ENCODE measurements at places on chromosomes 1 and 21.

- peak; percentile 39 for DNase-seq
Observed at GRCh38 chr21:33018707-33019465, 6.8 kb upstream of the OLIG2 start.

- no peak for DNase-seq
Observed at GRCh38 chr1:161499099-161500039, 5.9 kb upstream of the FCGR2A start.

DNA sequence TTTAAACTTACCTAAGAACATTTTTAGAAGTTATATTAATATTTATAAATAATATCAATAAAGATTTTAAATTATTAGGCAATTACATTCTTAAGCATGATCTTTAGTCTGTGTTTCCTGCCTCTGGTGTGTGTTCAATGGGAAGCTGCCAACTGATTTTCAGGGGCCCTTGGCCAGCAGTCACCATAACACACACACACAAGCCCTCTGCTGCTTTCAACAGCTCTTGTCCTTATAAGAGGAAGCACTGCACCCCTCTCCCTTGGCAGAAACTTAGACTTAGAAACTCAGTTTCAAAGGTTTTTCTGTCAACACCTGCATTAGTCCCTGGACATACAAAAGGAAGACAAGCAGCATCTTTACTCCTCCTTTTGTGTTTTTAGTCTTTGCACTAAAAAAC, 81.4 kb downstream of the VAV3 start:
- no peak for DNase-seq

DNA sequence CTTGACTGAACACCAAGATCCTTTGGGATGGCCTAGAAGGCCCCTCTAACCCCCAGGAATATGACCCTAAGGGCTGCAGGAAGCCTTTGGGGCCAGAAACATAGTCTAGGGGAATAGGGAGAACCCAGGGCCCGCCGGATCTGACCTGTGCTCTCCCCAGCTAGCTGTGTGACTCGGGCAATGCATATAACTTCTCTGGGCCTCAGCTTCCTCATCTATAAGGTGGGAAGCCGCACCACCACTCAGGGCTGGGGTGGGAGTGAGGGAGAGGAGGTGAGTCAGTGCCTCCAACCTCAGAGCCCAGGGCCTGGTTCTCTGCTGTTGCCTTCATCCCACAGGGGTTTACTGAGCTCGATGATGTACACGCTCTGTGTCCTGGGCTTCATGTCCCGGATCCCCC, 434.4 kb downstream of the PTPRU start:
- no peak for DNase-seq

DNA sequence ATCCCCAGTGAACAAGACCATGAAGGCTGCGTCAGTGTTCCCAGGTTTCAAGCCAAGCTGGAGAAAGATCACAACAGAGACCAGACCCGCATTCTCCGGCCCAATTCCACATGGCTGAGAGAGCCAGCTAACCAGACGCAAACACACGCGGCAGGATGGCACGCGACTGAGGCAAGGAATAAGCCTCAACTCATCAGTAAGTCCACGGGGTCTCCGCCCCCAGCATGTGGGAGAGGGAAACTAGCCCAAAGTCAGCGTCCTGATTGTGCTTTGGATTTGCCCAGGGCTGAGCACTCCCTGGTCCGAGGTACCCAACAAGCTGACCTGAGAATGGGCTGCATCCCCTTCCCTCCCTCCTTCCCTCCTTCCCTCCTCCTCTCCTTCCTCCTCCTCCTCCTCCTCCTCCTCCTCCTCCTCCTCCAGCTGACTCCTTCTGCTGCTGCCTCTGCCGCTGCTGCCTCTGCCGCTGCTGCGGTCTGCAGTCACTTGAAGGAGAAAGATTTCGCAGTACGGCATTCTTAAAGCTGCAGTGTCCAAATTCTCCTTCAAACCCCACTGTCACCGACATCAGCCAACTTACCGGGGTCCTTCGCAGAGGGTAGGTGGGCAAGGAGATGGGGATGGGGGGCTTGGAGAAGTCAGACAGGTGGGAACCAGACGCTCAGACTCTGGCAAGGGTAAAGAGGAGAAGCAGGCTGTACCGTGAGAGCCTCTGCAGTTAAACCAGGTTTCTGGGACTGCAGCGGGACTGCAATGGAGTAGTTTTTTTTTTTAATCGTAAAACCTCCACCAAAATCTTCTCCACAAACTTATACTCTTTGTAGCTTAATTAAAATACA, 33.0 kb upstream of the H6PD start:
- no peak for DNase-seq

GRCh38 chr1:167441222-167441621, 77.1 kb downstream of the CD247 start:
- DNase-seq: no peak

DNA sequence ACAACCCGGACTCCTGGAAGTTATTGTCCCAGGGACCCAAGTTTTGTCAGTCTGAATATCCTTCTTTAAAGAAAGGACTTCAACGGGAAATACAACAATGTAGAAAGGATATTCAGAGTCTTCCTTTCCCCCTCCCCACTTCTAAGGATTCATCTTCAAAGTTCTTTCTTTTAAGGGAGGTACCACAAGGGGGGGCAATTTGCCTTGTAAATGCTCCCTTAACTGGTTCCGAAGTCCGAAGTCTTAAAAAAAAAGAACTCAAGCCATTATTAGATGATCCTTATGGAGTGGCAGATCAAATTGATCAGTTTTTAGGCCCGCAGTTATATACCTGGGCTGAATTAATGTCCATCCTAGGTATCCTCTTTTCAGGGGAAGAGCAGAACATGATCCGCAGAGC, 47.0 kb downstream of the SERINC2 start:
- no peak for DNase-seq

GRCh38 chr1:42753070-42753469, 13.0 kb upstream of the CLDN19 start:
- no peak for DNase-seq

GRCh38 chr21:25428537-25428936, 178.7 kb downstream of the MRPL39 start:
- no peak for DNase-seq
